ENCODE measurements at places on chromosomes 2 and 18.

DNA sequence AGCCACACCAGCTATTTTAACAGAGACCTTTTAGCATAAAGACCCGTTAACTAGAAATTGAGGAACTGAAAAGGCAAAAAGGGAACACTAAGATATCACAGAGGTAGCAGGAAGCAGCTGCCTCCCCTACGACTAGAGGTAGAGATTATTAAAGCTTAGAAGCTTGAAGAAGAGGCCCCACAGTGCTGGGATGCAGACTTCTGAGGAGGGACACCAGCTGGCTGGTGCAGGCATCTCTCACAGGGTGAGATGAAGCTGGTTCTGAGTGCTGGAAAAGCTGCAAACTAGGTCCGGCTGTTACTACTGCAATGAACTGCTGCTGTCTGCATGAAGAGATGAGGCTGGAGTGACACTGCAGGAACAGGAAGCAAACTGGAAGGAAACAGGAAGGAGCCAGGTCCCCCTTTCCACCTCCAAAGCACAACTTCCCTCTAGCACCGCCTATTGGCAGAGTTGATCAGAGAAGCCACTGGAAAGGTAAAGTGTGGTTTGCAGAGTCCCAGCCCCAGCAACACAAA lies 61.2 kb upstream of the MRPS9 start:
- peak; percentile 48 for DNase-seq

GRCh38 chr2:170262806-170263205 lies 84.9 kb downstream of the MYO3B start:
- DNase-seq, result no peak

GRCh38 chr2:176105078-176105729 lies 1.9 kb upstream of the HOXD11 start:
- DNase-seq, result no peak

DNA sequence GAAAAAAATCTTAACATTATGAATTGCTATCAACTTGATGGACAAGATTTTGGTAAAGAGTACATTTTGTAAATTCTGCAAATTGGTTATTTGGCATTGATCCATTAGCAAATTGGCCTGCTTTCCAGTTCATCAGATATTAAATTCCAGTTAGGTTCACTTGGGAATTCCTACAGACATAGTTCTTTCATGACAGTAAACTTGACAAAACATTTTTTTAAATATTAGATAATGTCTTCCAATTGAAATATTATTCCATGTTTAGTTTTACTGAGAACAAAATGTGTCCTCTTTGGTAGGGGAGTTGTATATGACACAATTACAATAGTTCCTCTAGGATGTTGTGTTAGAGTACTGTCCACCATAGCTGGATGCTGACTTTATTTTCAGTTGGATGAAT lies 141.9 kb downstream of the LCLAT1 start:
- no peak for DNase-seq

DNA sequence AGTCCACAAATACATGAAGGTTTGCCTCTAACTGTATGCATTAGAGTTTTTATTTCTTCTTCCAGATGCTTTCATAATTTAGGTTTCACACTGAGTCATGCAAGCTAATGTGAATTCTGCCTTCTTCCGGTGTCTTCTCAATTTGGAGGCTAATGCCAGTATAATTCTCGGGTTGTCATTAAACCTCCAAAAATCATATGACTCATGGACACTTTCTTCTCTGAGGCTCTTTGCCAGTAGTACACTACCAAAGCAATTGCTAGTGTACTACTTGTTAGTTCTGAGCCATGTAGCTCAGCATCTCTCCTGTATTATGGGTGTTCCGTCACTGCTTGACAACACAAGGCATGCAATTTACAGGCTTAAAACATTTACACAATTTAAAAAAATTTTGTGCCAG lies 137.1 kb downstream of the VWC2L start:
- DNase-seq, result no peak

- DNase-seq, result no peak
Measured at GRCh38 chr2:127510073-127510472, 16.2 kb downstream of the IWS1 start.

DNA sequence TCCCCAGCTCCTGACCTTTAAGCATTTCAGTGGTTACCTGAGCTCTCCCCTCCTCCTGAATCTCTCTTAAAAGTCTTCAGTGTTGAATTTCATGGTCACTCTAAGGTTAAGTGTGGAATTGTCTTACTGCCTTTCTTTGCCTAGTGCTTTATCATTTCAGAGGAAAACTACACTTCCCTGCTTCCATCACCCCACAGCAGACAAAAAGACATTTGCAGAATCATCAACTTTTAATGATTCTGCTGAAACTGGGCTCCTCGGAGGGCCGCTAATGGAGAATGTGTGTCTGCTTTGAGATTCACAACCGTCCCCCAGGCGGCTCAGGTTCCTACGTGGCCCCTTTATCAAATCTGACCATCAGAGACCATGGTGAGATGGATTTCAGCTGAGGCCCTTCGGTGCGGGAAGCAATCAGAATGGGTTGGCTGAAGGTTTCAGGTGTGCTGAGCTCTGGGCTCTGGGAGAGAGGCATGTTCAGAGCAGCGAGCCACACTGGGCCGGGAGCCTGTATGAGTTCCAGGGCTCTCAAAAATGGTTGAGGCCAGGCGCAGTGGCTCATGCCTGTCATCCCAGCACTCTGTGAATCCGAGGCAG lies 41.9 kb upstream of the TBC1D8 start:
- DNase-seq, result no peak

GRCh38 chr18:8688216-8688800 lies 17.0 kb upstream of the MTCL1 start:
- DNase-seq, result no peak

- DNase-seq, result no peak
Measured at GRCh38 chr2:150119819-150120218, 367.6 kb downstream of the RND3 start.

- DNase-seq, result peak; percentile 82
Measured at GRCh38 chr2:135818937-135819610, 17.9 kb downstream of the LCT start.

- no peak for DNase-seq
Measured at GRCh38 chr18:37673671-37674070, 108.1 kb upstream of the CELF4 start.
